ENCODE measurements at places on chromosomes 4 and X.

DNA sequence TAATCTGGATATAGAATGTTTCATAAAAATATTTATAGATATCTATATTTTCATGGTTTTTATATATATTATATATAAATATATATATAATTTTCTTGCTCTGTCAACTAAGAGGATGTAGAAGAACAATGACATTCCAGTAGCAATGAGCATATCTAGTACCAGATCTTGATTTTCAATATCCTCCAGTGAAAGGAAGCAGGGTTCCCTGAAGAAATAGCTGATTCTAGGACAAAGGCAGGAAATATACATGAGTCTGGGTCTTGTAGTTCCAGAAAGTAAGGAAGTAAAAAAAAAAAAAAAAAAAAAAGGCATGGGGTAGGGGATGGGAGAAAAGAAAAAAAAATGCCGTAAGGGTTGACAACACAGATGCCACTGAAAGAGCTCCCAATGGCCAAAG lies 241.4 kb downstream of the RASL11B start:
- DNase-seq, result no peak

- no peak for DNase-seq
Measured at GRCh38 chr4:82620126-82620735, 58.4 kb upstream of the TMEM150C start.

DNA sequence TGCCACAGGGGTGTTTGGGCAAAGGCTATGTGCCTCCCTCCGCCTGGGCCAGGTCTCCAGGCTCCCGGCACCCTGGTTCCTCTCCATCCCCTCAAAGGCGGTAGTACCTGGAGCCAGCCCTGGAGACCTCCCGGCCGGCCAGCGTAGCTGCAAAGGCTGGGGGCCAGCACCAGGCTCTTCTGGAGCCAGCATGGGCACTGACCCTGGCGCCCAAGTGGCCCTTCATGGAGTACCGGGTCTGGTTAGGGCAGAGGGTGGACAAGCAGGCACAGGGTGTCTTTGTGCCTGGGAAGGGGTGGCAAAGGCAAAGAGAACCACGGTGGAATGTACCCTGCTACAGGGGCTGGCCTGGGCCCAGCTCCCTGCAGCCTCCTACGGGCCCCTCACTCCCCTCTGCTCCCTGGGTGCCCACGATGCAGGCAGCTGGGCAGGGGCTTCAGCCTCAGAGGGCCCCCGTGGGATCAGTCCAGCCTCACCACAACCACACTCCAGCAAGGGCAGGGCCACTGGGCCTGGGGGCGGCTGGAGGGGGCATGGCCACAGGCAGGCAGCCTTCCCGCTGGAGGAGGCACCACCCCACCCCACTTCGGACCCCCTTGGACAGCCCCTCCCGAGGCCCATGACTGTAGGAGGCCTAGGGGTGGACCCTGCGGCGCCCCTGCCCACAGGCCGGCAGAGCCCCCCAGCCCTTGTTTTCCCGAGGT lies 112.9 kb upstream of the NKX1-1 start:
- no peak for DNase-seq

DNA sequence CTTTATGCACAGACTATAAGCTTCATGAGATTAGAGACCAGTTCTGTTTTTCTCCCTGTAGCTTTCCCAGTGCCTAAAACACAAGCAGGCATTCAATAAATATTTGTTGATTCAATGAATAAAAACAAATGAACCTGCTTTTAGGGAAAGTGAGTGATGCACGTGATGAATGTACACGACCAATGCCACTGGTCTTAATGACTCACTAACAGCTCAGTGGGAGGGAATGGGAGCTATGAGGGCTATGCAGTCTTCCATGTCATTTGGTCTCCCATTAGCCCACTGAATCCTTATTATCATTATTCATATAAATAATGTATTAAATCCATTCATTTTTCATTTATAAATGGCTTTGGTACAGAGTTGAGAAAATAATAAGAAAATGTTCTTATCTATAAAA lies 247.4 kb downstream of the FBXO8 start:
- DNase-seq, result no peak

DNA sequence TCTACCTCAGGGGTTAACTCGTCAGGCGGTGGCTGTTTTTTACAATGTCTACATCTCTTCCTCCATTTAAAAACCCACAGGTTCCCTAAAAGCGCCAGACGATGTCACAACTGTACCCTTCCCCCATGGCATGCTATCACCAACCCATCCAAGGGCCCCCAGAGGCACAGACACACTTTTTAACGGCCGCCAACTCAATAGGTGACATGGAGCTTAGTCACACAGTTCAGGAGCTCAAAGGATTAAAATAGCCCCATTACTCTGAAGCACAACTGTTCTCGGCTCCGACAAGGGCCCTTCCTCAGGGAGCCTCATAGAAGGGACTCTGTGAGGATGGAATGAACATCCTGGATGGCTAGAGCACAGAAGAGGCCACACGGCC lies 12.4 kb downstream of the SH3KBP1 start:
- DNase-seq, result no peak

DNA sequence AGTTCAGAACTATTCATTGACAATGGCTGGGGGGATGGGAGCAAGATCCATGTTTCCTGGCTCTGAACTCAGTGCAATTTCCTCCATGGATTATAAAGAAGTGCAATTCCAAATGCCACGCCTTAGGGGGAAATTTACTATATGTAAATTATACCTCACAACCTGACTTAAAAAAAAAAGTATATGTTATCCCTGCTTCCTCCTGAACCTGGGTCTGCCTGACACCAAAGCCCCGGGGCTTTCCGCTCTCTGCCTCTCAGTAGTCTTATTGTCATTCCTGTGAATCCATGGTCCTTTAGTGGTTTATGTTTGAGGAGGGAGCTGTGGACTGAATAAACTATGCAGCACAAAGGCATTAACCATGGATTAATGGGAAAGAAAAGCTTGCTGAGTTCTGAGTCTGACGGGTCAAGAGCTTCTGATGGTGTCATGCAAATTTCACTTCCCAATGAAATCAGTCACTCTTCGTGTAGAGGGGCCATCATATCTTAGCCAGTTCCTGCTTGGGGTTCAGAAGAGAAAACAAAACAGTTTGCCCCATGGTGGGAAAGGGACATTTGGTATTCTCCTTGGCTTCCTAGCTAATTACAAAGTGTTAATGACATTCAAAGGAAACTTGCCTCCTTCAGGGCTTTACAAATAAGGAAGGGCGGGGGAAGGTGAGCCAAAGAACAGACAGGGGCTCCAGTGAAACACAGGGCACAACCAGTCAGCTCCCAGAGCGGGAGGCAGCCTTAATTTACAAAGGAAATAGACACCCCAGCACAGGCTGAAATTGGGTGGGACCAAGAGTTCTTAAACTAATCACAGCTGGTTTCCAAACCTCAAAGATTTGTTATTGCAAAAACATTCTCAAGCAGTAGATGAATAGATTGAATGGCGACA lies 14.3 kb downstream of the FAM9C start:
- DNase-seq, result no peak

- no peak for DNase-seq
Measured at GRCh38 chr4:152115118-152115517, 354.3 kb upstream of the GATB start.

- no peak for DNase-seq
Measured at GRCh38 chr4:184814686-184815045, 11.1 kb downstream of the ACSL1 start.

DNA sequence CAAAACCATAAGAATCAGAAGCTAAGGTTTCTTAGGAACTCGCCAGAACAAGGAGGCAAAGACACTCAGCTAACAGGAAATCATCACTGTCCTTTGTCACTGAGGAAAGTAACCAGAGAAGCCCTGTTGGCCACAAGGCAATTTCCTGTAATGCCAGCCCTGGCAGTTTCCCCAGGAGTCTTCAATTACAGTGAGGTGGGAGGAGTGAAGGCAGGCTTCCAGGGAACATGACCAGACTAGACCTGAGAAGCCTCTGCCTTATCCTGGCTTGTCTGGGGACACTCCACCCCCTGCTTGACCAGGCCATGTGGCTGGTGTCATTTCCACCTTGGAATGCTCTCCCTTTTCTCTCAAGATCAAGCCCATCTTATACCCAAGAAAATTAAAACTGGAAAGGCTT lies 125.3 kb downstream of the COL4A6 start:
- DNase-seq, result no peak

- no peak for DNase-seq
Measured at GRCh38 chr4:88177983-88178625, 19.7 kb upstream of the ABCG2 start.

DNA sequence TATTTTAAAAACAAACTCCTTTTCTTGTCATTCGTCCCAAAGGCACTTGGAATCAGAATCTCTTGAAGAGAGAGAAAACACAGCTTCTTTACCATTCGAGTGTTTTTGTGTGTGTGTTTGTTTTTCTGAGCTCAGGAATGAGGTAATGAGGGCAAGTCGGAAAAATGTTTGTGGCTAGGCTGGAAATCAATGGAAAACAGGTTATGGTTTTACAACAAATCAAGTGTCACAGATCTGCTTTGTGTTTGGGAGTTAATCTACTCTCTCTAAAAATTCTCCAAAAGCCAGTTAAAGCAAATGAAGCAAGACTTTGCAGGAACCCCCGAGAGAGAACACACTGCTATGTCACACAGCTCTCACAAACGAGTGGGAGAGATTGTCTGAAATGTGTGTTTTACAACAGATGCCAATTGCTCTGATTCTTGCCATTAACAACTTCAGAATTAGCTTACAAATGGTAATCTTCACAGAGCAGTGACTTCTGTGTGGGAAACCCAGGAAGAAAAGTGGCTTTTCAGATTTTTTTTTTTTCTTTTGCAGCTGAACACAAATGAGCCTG lies 264.1 kb downstream of the CBLL2 start:
- DNase-seq, result no peak

- no peak for DNase-seq
Measured at GRCh38 chrX:50927127-50927526, 16.6 kb downstream of the BMP15 start.

DNA sequence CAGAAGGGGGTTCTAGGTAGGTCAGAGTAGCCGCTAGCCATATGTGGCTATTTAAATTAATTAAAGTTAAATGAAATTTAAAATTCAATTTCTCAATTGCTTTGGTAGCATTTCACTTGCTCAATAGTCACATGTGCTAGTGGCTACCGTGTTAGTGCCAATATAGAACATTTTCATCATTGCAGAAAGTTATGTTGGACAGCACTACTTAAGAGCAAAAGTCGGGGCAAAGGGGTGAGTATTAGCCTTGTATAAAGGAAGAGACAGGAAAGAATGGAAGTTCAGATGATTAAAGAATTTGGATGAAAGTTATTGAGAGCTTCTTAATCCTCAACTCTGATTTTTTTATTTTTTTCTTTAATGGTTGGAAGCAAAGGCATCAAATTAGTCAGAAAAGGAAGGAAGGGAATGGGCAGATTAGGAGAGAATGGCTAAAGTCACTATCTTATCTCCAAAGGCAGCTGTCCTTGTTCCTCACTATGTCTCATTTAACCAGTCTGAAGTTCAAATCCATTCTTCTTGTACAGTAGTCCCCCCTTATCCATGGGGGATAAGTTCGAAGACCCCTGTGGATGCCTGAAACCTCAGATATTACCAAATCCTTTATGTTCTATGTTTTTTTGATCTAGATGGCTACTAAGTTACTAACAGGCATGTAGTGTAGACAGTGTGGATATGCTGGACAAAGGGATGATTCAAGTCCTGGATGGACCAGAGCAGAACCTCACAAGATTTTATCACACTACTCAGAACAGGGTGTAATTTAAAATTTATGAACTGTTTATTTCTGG lies 22.9 kb downstream of the OCIAD1 start:
- no peak for DNase-seq

DNA sequence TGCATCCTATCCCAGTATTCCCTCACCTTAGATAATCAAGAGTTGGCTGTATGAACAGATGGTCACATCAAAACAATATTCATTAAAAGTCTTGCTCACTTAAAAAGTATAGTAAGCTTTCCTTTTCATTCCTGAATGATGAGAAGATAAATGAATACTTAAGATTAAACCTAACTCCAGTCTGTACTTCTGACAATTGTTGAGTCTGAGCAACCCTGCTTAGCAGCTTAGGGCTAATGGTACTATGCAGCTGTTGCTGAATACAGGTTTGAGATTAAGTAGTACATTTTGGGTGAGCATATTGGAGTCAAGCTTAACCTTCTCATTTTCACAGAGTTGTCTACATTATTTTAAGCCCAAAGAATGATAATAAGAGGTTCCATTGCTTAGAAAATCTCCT lies 121.7 kb upstream of the ETNPPL start:
- DNase-seq, result no peak

GRCh38 chrX:154399527-154400368 lies 1.6 kb downstream of the RPL10 start:
- peak; percentile 43 for DNase-seq

GRCh38 chrX:121958886-121959285 lies 911.5 kb downstream of the GLUD2 start:
- DNase-seq, result peak; percentile 28

DNA sequence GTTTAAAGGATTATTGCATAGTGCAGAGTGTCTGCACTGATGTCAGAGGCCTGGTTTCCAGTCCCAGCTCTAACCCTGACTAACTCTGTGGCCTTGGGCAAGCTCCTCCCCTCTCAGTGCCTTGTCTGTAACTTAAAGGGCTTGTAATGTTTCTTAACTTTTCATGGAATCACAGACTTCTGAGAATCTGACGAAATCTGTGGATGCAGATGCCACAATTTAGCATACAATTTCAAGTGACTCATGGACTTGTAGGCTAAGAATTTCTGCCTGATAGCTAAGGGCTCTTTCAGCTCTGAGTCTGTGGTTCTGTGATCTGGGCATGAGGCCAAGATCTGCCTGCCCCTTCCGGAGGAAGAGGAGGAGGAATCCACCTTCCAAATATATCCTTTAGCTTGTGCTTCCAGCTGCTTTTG lies 236.9 kb downstream of the AR start:
- DNase-seq, result no peak

DNA sequence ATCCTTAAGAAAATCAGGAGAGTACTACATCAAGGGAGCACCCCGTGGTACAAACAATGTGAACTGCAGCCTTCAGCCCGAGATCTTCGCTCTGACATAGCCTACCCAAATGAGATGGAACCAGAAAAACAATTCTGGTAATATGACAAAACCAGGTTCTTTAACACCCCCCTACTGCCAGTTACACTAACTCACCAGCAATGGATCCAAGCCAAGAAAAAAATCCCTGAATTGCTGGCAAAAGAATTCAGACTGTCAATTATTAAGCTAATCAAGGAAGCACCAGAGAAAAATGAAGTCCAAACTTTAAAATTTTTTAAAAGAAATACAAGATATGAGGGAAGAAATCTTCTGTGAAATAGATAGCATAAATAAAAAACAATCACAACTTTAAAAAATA lies 101.7 kb upstream of the KLF8 start:
- no peak for DNase-seq

DNA sequence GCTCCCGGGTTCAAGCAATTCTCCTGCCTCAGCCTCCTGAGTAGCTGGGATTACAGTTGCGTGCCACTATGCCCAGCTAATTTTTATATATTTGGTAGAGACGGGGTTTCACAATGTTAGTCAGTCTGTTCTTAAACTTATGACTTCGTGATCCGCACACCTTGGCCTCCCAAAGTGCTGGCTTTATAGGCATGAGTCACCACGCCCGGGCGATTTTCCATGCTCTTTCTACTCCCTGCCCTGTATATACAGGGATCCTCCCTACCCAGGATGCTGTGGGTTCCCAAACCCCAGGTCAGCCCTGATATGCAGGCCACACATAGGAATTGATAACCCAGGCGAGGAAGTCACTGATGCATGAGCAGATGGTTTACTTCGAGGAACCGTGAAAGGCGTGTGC lies 31.4 kb downstream of the SSX5 start:
- no peak for DNase-seq

GRCh38 chrX:70452143-70452733 lies 7.6 kb downstream of the DLG3 start:
- peak; percentile 60 for DNase-seq
